ENCODE measurements at places on chromosomes 7 and 10.

GRCh38 chr7:101362334-101363195 lies at the start of gene COL26A1:
TSS of gene COL26A1 (plus strand) at chr7:101362875. CDS start at chr7:101363033, 158 bp downstream.
- no peak for DNase-seq

DNA sequence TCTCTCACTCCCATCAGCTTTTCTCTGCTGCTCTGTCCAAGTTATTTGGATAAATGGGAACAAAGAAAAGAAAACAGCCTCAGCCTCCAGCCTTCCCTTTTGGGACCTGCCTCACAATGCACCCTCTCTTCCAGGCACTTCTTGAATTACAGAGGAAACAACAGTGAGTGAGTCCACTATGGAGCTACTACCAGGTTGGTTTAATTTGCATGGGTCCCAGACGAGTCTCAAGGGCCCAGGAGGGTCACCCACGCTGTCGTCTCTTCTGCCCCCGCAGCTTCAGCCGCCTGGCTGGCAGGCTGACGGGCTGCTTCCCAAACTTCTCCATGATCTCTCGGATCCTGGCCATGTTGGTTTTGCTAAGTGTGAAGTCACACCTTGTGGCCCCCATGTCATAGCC lies 80.4 kb downstream of the GPR26 start:
- no peak for DNase-seq

DNA sequence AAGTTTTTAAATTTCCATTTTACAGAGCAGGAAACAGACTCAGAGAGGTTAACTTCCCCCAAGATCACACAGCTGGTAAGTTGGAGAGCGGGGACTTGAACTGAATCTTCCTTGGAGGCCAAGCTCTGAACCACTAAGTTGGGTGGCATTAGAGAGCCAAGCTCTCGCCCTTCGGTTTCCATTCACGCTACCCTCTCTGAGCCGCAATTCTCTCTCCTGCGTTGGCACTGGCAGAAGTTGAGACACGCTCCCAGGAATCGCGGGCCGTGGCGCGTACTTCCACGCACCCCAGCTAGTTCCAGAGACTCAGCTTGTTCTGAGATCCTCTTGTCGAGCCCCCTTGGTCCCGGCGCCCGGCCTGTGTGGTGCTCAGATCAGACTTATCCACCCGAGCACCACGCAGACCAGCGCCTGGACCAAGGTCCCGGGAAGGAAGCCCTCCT lies 29.3 kb upstream of the VAX1 start:
- DNase-seq: no peak

GRCh38 chr7:47370461-47371042 lies 211.4 kb downstream of the TNS3 start:
- no peak for DNase-seq

DNA sequence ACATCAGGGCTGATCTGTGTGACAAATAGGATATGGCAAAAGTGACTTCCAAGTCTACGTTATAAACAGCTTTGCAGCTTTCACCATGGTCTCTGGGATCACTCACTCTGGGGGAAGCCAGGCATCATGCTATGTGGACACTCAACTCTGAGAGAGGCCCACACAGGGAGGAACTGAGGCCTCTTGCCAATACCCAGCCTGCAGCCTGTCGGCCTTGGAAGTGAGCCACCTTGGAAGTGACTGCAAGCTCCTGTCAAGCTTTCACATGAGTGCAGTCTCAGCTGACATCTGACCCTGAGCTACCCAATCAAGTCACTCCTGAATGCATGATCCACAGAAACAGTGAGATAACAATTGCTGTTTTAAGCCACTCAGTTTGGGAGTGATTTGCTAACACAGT lies 56.5 kb downstream of the MMRN2 start:
- no peak for DNase-seq

- DNase-seq: no peak
These were observed 50.7 kb downstream of the MDFIC start for GRCh38 chr7:114972567-114972966.

- no peak for DNase-seq
These were observed 6.0 kb downstream of the GAD2 start for GRCh38 chr10:26222563-26222962.

- DNase-seq: peak; percentile 6
These were observed 11.7 kb downstream of the NOBOX start for GRCh38 chr7:144391823-144392255.

DNA sequence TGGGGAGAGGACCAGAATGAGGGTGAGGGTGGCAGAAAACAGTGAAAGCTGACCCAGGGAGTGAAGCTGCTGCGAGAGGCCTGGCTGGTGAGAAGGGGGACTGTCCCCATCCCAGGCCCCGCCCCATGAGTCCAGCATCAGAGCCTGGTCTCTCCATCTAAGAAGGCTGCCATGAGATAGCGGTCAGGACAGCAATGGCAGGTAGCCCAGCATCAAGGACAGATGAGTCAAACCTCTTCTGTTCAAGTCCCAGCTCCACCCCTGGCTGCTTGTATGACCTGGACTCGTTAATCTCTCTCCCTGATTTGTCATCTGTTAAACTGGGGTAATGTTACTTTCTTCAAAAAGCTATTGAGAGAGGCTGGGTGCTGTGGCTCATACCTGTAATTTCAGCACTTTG lies 22.2 kb downstream of the GPNMB start:
- DNase-seq: no peak

- no peak for DNase-seq
These were observed 16.5 kb downstream of the DENND11 start for GRCh38 chr7:141685285-141686023.

DNA sequence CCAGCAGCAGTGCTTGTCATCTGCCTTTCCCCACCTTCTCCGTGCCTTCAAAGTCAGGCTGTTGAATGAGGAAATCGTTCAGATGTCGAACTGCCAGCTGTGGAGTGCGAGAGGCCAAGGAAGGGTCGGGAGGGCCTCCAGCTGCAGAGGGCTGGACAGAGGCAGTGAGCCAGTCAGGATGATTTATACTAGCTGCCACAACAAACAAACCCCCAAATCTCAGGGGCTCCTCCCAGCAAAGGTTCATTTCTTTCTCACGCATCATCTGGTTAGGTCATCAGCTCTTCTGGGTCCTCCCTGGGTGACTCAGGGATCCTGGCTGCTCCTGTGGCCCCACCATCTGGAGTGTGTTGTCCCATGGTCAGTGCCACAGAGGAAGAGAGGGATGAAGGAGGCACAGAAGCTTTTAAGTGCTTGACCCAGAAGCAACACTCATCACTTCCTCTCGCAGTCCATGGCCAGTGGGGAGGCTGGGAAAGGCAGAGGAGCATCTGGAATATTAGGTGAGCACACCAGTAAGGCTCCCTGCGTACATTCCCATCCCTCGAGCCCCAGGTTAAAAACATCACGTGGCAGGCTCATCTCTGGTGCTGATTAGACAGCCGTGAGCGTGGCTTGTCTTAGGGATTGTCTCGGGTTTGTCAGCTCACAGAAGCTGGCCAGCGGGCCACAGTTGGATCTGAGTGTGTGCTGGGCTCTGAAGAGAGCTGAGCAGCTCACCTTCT lies 140.7 kb downstream of the RGS10 start:
- no peak for DNase-seq

- DNase-seq: no peak
These were observed at the start of gene SFXN2 for GRCh38 chr10:102714621-102715455. TSS of gene SFXN2 (plus strand) at chr10:102714636. CDS start at chr10:102726637, 12,001 bp downstream.

DNA sequence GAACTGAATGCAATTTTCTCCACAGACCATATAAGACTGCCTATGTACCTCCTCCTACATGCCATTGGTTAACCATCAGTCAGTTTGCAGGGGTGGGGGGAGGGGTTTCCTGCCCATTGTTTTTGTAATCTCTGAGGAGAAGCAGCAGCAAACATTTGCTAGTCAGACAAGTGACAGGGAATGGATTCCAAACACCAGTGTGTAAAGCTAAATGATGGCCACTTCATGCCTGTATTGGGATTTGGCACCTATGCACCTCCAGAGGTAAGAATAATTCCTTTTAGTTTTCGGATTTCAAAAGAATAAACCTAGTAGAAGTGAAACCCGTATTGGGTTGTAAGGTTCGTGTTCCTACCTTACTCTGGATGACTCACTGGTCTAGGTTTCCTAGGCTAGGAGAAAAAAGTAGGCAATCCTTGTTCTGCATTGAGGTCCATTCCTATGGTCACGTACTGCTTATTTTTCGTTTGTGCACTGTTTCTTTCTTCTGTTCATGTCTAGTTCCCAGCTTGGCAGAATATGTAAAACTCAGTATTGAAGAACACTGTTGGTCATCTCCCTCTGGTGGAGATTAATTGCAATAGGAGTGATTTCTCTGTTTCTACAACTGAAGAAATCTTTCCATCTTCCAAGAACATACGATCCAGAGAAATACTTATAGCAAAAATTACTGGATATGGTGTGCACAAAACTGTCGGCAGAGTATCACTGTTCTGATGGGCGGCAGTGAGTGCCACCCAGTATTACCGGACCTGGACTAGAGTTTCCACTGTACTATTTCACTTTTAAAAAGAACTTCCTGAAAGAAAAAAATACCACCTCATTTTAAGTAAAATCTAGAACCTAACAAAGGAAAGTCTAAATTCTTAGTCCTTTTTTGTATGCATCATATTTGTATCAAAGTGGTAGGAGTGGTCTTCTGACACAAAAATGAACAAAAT lies at the start of gene AKR1C3:
AKR1C3 (plus strand) TSS at position 150 of the 941 bp plus-strand sequence; CDS start at position 181, 31 bp downstream.
- DNase-seq: no peak

DNA sequence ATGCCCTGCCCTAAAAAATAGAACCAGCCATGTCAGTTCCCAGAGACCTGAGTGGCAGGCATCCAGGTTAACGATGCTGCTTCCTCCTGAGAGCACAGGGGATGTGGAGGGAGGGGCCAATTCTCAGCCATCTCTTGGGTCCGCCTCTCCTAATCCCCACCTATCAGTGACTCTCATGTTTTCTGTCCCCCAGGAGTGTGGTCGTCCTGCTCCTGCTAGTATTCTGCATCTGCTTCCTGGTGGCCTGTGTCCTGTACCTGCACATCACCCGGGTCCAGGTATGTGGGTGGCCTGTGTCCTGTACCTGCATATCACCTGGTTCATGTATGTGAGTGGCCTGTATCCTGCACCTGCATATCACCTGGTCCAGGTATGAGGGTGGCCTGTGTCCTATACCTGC lies 105.3 kb downstream of the ADCY1 start:
- DNase-seq: no peak

DNA sequence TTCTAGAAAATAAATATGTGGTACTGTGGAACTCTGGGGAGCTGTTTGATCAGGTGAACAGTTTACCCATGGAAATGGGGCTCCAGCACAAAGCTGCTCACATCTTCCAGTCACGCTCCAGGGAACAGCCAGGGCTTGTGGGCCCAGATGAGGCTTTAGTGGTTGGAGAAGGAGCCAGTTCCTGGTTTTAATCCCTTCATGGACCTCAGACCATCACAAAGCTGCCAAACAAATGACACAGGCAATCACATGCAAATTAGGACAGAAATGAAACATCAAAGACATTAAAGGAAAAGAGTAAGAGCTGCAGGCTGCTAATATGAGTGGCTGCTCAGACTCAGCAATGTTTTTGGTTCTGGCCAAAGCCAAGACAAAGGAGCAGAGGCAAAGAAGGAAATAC lies 2.2 kb upstream of the ATP6V0E2 start:
- no peak for DNase-seq

- DNase-seq: no peak
These were observed 46.7 kb downstream of the PROSER2 start for GRCh38 chr10:11869743-11870460.

GRCh38 chr10:15349112-15349511 lies 22.0 kb downstream of the FAM171A1 start:
- no peak for DNase-seq

All from NCI-H2081 treated with DMSO at 0.1 percent for 48 hours (cell line).